ENCODE measurements at places on chromosomes 3 and 15. TPM values are rescaled to one million over a fixed set of nuclear protein-coding genes. Genes with fewer than 3 reads are reported as not detected.

The LYZL4 gene
- not detected for total RNA-seq

The GP9 gene
- total RNA-seq: not detected

DNA sequence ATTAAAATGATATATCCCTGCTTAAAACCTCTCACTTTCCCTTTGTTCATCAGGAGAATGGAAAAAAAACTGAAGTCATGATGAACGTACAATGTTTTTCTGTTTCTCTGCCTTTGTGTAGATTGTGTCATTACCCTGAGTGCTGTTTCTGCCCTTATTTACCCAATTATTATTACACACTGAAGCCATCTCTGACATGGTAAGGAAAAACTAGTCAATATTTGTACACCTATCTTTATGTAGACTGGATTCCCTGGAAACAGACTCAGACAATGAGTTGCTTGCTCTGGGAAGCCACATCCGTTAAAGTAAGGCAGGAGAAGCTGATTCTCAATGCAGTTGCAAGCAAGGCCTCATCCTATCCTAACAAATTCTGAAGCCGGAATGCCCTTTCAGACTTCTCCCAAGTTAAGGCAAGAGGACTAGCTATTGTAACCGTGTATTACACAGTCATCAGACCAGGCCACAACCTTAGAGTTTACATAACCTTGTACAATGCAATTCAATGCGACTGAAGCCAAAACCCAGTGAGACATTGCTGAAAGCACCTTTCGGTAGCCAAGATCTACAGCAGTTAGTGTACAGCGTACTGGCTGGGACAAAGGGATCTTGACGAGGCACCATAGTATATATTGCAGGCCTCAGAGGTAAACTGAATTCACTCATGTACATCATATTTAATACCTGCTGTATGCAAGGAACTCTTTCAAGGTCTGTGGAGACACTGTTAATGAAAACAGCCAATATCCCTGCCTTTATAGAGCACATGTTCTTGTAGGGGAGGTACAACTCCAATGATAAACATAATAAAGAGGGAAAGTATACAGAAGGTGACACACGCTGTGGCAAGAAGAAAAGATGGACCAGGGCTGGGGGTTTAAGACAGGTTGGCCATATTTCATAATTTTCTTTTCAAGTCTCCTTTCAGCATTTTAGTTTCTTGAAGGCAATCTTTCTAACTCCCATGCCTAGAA is 1040.8 kb upstream of the SEMA6D start:
- no peak for DNase-seq

GRCh38 chr3:140711390-140712035 is 33.6 kb downstream of the TRIM42 start:
- DNase-seq: no peak

DNA sequence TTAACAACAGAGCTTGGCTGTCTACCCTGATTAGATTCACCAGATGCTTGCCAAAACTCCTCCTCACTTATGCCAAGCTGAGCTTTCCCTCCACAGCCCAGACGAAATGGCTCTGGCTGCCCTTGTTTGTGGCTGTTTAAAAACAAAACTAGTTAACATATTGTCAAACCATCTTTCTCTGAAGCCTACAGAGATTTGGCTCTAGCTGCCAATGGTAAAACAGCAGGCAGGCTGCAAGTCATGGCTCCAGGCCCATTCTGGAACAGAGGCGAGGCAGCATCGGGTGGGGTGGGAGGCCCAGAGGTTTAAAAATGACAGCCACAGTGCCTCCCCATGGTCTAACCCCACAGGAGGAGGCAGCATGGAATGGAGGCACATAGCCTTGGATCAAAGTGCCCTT is 75.9 kb downstream of the SCN5A start:
- no peak for DNase-seq

The GOLGA6L4 gene
- 0.60 TPM for total RNA-seq

DNA sequence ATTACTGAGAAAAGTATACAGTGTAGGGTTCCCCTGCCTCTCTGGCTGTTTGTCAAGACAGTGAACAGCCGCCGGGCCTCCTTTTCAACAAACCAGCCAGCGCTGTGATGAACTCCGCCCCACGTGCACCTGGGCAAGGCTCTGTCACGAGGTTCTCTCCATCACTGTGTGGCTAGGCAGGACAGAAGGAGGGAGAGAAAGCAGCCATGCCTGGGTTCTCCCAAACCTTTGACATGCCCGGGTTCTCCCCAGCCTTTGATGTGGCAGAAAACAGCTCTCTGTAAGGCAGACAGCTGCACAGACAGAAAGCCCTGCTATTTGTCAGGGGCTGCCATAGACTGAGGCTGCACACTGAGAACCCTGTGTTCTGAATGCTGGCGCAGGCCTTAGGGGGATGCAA is 101.4 kb upstream of the TRPM1 start:
- DNase-seq: no peak

- no peak for DNase-seq
Measured at GRCh38 chr3:170205302-170205701, 16.9 kb upstream of the PRKCI start.

DNA sequence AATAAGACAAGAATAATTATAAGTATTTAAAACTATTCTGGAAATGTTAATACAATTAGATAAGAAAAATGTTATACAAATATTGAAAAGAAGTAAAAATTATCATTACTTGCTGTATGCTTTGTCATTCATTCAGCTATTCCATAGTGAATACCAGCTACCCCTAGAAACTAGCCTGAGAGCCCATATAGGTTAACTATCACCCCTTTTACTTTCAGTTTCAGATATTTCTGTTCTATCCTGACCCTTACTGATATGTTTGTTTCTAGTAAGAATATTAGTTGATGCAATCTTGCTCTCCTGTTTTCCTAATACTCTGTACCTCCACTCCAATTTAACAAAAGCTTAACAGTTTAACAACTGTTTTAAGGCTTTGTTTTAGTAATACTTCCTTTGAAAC is 31.6 kb downstream of the FAM227B start:
- DNase-seq: no peak

GRCh38 chr15:42724276-42724675 is 12.7 kb downstream of the CDAN1 start:
- DNase-seq: no peak

- DNase-seq: no peak
Measured at GRCh38 chr3:53293867-53294266, 38.0 kb upstream of the TKT start.

The NANOGP8 gene
- not detected for total RNA-seq

The CASR gene
- not detected for total RNA-seq

GRCh38 chr15:50425219-50425618 is 1.0 kb downstream of the USP8 start:
- no peak for DNase-seq

DNA sequence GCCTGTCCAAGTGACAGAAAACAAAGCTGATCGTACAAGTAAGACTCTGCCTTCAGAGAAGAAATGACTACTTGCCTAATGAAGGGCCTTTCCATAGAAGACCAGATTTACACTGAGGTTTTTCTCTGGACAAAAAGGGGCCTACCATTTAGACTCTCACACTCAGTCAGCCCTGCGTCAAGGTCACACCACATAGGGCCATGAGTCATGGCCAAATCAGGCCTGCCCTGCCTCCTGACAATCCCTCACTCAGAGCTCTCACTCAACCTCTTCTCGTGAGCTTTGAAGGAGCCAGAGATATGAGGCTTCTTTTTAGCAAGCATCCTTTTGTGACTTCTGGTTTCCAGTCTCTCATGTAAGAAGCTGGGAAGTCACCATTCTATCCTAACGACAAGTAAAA is 68.1 kb upstream of the NMNAT3 start:
- DNase-seq: no peak

The MUC13 gene
- not detected for total RNA-seq

The C3orf49 gene
- total RNA-seq: not detected

The POPDC2 gene
- 0.11 TPM for total RNA-seq

GRCh38 chr3:29515451-29515850 is 234.6 kb downstream of the RBMS3 start:
- DNase-seq: no peak

DNA sequence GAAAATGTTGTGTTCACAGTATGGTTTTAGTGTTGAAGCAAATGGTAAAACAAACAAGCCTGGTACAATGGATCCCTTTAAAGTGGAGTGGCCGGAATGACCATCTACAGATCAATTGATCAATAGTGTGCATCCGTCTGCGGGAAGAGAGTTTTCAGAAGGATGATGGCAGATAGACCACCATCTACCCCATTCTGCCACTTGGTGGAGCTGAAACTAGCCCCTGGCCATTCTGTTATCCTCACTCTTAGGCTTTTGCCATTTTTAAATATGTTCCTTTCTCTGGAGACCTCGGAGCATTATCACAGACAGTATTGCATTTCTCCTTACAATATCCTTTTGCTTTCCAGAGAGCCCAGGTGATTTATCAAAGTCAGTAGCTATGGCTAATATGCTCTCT is 258.9 kb upstream of the CFAP20DC start:
- no peak for DNase-seq

DNA sequence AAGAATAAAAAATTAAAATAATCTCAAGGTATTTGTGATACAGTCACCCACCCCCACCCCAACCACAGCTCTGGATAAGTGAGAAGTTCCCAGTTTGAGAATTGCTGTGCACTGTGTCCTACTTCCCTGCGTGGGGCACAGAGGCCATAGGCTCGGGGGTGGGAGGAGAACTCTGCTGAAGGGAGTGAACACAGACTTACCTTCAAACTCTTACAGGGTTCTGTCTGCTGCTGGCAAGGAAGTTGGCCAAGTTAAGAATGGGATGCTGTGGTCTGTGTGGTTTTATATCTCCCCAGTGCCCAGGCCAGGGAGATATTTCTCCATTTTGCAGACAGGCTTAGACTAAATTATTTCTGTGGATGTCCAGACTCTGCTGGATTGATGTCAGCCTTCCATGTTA is 37.6 kb downstream of the SPTSSB start:
- DNase-seq: no peak

GRCh38 chr15:98154863-98155262 is 194.4 kb downstream of the ARRDC4 start:
- DNase-seq: no peak

- DNase-seq: no peak
Measured at GRCh38 chr3:42732829-42733459, 30.3 kb upstream of the HHATL start.

- no peak for DNase-seq
Measured at GRCh38 chr3:154801729-154802128, 278.4 kb upstream of the MME start.

The SAMD7 gene
- not detected for total RNA-seq

The MASP1 gene
- 0.46 TPM for total RNA-seq

DNA sequence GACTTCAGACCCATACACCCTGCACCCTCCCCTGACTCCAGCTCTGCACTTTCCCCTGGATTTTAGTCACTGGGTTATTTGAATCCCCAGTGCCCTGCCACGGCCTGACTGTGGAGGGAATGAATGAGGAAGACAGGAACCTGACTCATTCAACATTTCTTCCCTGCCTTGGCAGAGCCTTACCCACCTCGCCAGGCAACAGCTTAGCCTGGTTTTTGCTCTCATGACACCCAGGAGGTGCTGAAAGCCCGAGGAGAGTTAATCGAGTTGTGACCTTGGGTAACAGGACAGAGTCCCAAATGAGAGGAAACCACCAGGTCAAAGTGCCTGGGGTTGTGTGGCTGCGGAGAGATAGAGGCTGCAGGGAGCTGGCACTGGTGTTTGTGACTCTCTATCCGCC is 128.3 kb downstream of the SMAD6 start:
- DNase-seq: no peak

The POLQ gene
- total RNA-seq: 5.9 TPM

The C3orf85 gene
- not detected for total RNA-seq

The EFHB gene
- total RNA-seq: 0.32 TPM

- DNase-seq: no peak
Measured at GRCh38 chr3:186193534-186194450, 84.9 kb upstream of the ETV5 start.

Data from pulmonary artery endothelial cell (primary cell).